Daoy (cell line): ENCODE measurements at places on chromosomes 4 and X.
A peak's percentile ranks its signal among the peaks of the same experiment; 100 is the strongest.

DNA sequence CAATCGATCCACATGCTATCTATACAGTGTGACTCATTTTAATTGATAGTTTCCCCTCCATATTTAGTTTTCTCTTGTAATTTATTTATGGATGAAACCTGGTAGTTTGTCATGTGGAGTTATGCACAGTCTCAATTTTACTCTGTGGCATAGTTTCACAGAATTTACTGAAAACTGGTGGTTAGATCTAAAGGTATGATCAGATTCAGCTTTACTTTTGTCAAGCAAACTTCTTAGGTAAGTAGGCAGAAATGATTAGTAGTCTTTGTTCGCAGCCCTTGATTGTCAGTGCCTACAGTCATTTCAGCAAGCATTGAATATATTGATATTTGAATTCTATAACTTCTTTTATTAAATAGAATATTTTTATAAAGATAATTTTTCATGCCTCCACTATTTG lies 2.5 kb downstream of the ADD1 start:
- DNase-seq: no peak

- DNase-seq: no peak
Measured at GRCh38 chr4:108209489-108209888, 40.8 kb upstream of the LEF1 start.

- DNase-seq: no peak
Measured at GRCh38 chr4:39124885-39125599, 57.3 kb upstream of the WDR19 start.

- peak; percentile 60 for DNase-seq
Measured at GRCh38 chrX:39309721-39310152, 508.5 kb downstream of the MID1IP1 start.

DNA sequence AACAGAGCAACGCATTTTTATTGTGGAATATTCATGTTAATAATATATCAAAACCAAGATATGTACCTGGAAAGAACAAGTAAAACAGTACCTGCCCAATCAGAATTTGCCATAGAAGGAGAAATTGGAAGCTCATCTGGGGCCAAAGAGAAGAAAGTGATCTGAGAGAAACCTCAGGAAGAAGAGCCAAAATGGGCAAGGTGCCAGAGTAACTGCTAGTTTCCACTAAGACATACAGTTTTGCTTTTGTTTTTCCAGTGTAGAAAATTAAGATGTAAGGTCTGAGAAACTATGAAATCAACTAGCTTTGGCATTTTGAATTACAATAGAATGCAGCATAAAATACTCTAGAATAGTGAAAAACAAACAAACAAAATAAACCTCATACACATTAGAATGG lies 2201.2 kb downstream of the ARAP2 start:
- no peak for DNase-seq

GRCh38 chrX:73850124-73851013 lies 287.4 kb downstream of the CHIC1 start:
- DNase-seq: peak; percentile 6

GRCh38 chr4:114864060-114864459 lies 249.4 kb downstream of the NDST4 start:
- no peak for DNase-seq

GRCh38 chrX:126137899-126138298 lies 28.2 kb downstream of the DCAF12L2 start:
- DNase-seq: no peak

DNA sequence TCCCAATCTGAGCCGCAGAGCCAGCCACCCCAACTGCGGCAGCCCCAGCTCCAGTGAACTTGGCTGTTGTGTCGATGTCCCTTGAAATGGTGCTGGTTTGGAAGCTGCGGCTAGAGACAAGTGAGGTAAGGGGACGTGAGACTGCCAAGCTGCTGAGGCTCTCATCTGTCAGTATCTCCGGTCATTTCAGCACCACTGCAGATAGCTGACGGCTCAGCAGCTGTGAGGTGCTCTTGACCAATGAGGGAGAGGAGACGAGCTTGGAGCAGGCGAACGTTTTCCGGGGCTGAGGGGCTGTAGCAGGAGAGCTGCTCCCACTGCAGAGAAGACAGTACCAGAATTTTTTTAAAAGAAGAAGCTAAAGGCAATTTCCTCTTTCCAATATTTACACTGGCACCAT lies 175.5 kb upstream of the CASK start:
- no peak for DNase-seq

- DNase-seq: no peak
Measured at GRCh38 chrX:16578218-16578617, 71.7 kb upstream of the S100G start.
